ENCODE measurements at places on chromosomes 4 and X.
A peak's percentile ranks its signal among the peaks of the same experiment; 100 is the strongest.

DNA sequence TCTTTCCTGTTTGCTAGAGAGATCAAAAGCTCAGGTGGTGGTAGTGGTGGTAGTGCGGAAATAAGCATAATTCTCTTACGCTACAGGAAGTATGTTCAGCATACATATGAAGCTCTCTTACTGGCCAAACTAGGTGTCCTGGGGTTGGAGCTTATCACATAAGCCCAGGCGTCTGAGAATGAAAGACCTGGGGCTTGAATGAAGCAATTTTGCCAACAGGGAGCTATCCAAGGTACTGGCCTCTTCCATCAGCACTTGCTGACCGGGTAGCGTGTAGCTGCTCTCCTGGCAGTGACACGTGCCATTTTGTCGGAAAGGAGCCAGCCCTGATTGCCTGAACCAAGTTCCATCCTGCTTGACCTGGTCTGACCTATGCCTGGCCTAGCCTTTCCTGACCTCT lies 65.9 kb upstream of the HPF1 start:
- peak; percentile 33 for DNase-seq

DNA sequence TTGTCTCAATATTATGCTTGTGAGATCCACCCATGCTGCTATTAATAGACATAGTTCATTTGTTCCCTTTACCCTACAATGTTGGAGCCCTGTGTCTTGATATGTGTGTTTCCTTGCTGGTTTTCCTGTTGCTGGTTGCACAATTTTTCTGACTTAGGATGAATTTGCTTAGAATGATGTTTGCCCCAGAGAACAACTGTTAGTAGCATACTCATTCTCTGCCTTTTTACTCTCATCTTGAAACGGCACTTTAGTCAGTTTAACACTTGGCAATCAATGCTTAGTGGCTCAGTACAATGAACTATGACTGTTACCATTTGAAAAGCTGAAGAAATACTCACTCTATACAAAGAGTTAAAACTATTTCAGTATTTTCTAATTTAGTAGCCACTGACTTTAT lies 158.8 kb upstream of the NDST4 start:
- peak; percentile 3 for DNase-seq

DNA sequence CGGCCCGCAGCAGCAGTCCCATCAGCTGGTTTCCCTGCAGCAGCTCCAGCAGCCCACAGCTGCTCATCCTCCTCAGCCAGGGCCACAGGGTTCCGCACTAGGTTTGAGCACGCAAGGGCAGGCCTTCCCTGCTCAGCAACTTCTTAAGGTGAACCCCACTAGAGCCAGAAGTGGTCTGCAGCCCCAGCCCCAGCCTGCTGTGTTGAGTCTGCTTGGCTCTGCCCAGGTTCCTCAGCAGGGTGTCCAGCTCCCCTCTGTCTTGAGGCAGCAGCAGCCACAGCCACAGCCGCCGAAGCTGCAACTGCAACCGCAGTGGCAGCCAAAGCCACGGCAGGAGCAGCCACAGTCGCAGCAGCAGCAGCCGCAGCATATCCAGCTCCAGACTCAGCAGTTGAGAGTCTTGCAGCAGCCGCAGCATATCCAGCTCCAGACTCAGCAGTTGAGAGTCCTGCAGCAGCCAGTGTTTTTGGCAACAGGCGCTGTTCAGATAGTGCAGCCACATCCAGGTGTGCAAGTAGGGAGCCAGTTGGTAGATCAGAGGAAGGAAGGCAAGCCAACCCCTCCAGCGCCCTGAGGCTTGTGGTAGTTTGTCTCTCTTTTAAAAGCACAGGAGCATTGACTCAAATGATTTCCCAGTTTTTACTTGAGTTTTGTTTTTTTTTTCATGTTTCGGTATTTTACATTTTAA lies 4.6 kb downstream of the SUPT20HL1 start:
- DNase-seq = no peak

DNA sequence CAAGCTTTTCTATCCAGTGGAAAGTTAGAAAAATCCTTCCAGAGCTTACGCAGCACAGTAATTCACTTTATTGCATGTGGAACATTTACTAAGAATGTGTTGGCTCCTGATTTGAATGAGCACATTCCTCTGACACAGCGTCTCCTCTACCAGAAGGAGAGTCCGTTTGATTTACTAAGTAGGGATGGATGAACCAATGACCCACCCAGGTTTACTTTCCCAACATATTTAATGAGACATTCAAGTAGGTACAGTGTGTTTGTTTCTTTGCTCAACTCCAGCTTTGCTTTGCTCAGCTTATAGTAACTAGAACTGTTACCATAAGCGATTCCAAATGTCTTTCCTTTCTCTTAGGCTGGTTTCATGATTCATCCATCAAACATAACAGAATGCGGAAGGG lies 161.7 kb downstream of the SMARCA1 start:
- DNase-seq = no peak

- peak; percentile 25 for DNase-seq
Observed at GRCh38 chrX:11435568-11435967, 142.4 kb downstream of the AMELX start.

DNA sequence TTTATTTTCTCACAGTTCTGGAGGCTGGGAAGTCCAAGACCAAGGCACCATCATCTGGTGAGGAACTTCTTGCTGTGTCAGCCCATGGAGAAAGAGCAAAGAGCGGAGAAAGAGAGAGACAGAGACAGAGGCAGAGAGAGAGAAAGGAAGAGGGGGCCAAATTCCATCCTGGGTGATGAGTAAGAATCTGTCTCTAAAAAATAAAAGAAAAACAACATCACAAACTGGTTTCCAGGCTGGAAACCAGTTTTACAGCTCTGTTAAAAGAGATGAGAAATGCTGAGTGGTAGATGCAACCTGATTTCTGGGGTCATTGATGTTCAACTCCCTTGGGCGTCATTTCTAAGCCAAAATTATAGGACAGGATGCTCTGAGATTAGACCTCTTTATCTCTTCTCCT lies 72.9 kb downstream of the SHOX start:
- no peak for DNase-seq

DNA sequence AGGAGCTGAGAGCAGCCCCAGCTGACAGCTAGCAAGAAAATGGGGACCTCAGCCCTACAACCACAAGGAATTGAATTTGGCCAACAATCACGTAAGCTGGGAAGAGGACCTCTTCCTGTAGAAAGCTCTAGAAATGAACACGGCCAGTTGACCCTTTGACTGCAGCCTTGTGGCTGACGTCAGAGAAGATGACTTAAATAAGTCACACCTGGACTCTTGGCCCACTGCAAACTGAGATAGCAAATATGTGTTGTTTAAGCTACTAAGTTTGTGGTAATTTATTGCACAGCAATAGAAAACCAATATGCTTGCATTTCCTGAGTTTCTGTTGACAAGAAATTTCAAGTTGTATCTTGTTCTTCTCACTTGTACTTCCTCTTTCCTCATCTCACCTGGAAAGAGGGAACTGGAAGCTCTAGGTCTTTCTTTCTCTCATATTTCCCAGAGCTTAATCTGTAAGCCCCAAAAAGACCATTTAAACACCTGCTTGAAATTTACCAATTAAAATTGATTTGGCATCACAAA lies 18.8 kb downstream of the PRKG2 start:
- no peak for DNase-seq

GRCh38 chr4:168766604-168767316 lies 243.3 kb downstream of the CBR4 start:
- no peak for DNase-seq

DNA sequence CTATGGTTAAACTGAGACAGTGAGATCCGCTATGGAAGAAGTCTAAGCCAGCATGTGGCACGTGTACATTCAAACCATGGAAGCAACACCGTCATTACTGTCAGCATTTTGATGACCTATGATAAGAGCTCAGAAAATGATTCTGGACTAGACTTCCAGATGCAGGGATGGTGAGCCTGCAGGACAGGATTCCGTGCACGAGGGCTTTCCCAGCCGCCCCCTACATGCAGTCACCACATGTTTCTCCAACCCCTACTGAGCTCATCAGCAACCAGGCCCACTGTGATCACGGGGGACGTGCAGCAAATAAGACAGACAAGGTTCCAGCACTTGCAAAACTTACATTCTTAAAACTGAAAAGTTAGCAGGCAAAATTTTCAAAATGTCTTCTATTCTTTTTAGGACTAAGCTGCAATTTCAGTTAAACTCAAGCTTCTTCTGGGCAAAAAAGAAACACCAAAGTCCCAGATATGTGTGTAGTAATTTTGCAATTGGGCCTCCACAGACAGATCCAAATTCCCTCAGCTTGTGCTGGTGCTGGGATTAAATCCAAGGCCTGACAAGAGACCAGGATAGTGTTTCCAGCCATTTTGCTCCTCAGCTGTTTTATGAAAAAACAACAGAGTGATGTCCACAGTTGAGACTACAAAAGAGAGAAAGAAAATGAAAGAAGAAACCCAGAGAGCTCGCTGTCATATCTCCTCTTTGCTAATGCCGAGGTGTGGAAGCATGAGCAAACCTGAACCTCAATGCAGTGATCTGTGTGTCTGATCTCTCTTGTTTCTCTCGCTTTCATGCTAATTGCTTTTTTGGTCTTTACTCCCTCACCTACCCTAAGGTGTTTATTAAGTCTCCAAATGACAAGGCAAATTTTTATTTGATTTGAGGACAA lies 118.2 kb downstream of the AFAP1 start:
- DNase-seq = no peak

- no peak for DNase-seq
Observed at GRCh38 chr4:133647206-133647605, 498.1 kb downstream of the PCDH10 start.

DNA sequence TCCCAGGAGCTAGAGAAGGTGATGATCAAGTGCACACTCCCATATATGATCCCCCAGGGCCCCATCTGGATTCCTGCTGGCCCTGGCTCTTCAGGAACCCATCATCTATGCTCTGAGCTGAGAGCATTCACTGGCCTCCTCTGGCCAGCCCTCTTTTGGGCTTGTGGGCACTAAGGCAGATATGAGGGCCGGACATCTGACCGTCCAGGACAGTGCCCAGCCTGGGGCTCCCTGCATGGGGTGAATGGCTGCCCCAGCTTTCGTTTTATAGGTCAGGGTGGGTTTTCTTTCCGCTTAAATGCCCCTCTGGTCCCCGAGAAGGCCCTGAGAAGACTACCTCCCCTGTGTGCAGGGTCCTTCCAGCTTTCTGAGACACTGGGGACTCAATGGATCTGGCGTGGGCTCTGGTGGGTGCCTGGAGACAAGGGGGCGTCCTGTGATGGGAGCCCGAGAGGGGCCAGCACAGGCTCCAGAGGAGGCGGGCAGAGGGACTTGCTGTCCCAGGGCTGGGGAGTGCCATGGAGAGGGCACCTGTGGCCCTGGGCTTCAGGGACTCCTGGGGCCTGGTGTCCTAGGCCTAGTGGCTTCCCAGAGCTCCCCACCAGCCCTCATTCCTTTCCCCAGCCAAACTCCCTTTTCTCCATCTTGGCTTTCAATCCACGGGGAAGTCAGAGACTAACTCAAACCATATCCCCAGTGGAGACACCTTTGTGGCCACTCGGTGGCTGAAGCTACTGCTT lies 39.5 kb upstream of the GRPEL1 start:
- DNase-seq = no peak

GRCh38 chrX:101079736-101080270 lies 1.1 kb downstream of the TMEM35A start:
- DNase-seq = no peak

DNA sequence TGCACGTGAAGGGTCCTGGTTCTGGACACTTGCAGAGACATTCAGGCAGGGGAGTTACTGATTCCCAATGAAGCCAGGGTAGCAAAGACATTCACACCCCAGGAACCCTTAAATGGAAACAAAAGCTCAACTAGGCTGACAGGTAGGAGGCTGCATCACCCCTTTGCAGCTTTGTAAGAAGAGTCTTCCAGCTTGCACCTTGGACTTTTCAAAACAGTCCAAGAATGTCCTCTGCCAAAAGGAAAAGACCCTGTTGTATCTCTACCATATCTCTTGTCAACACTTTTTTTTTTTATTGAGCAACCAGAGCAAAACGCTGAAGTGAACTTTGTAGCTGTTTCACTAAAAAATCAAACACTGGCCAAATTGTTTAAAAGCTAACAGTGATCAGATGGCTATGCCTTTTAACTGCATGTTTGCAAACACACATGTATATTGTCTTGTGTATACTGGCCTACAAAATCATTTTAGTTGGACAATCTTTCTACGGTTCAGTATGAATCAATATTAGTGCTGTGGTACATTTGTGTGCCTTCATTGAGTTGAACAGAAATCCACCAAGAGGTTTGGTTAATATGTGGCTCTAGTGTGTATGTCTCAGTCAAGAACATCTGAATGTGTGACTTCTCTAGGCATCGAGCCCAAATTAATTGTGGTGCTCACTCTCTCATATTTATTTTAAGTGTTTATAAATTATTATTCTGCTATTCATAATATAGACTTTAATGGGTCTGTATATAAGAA lies 18.5 kb upstream of the WWC2 start:
- DNase-seq = no peak

DNA sequence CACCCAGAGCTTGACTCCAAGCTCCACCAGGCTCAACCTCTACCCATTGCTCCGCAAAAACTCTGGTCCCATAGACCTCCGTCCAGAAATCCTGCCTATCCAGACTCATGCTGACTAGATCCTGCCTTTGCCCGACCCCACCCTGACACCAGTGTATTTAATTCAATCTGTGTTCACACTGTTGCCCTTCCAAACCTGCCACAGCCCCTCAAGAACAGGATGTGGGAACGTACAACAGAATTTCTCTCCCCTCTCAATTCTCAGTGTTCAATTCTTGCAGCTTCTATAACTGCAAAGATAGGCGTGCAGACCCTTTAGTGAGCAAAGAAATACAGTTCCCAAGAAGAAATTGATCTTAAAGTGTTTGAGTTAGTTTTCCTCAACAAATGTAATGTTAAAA lies 154.2 kb upstream of the FRG1 start:
- no peak for DNase-seq

GRCh38 chr4:61070269-61070668 lies 129.9 kb upstream of the ADGRL3 start:
- no peak for DNase-seq

GRCh38 chr4:55346851-55347255 lies 811 bp downstream of the SRD5A3 start:
- no peak for DNase-seq

DNA sequence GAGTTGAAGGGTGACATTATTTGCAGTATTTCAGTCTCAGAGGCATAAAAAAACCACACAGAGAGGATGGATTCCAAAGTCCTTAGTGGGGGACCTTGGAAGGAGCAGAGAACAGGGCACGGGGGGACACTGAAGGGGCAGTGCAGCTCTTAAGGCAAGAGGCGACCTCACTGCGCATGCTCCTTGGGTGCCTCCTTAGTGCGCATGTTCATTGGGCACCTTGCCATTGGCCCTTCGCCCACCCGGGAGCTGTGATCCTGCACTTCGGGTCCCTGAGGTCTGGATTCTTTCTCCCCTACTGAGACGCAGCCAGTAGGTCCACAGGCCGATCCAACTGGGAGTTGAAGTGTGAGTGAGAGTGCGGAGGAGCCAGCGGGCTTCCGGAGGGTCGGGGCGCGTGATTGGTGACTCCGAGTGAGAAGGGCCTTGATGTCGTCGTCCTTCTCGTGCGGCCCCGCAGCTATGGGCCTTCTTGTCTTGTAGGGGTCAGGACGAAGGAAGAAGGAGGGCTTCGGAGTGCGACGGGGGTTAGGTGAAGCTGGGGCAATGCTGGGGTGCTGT lies at the start of gene XAGE5:
XAGE5 (plus strand) TSS at position 223 of the 561 bp plus-strand sequence. CDS start 1,280 bp downstream, outside the sequence.
- no peak for DNase-seq

DNA sequence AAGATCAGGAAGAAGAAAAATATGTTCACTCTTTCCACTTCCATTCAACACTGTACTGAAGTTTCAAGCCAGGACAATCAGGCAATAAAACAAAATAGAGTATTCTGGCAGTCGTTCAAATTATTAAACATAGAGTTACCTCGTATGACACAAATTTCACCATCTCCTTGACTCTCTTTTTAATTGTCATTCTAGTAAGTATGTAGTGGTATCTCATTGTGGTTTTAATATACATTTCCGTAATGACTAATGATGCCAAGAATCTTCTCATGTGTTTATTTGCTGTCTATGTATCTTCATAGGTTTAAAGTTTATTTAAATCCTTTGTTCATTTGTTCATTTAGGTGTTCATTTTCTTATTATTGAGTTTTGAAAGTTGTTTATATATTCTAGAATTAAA lies 352.2 kb downstream of the IDS start:
- no peak for DNase-seq

Measured in GM12865 (cell line).